Brain microvascular endothelial cell (primary cell): ENCODE measurements at places on chromosomes 12 and 14.

- DNase-seq, result no peak
These were observed 62.0 kb upstream of the PYGL start for GRCh38 chr14:51006324-51006723.

GRCh38 chr12:91009319-91009950 is 4.7 kb upstream of the EPYC start:
- no peak for DNase-seq

- no peak for DNase-seq
These were observed 17.9 kb downstream of the KRT76 start for GRCh38 chr12:52759218-52759617.

DNA sequence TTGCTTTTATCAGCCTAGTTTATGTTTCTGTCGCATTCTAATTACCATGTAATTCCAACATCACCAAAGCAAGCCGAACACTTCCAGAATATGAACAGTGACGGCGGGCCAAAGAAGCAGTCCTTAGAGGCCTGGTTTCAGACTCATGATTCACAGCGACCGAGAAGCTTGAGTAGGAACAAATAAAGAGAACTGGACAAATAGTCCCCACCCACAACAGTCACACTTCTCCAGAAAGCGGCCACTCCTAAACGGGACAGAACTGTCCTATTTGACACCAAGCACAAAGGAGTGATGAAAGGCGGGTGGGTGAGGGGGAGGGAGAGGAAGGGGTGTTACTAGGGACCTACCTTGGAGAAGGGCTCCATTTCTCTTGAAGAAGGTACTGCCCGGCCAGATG is 136.4 kb downstream of the FOXN3 start:
- no peak for DNase-seq

- DNase-seq, result no peak
These were observed 46.6 kb downstream of the ATF7 start for GRCh38 chr12:53579545-53579955.
